ENCODE measurements at places on chromosomes 5 and 9.

GRCh38 chr5:13480834-13481233 lies 463.7 kb downstream of the DNAH5 start:
- DNase-seq = no peak

- DNase-seq = no peak
These were observed 301.1 kb downstream of the NR3C1 start for GRCh38 chr5:143102411-143102810.

GRCh38 chr5:96049398-96050272 lies 88.0 kb upstream of the ELL2 start:
- DNase-seq = no peak

DNA sequence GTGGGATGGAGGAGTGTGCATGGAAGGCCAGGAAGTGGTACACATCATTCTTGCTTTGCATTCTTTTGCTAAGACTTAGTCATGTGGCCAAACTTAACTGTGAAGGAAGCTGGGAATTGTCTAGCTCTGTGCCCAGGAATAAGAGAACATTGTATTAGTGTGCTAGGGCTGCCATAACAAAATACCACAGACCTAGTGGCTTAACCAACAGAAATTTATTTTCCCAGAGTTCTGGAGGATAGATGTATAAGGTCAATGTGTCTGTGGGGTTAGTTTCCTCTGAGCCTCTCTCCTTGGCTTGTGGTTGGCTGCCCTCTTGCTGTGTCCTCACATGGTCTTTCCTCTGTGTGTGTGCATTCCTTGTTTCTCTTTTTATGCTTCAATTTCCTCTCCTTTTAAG lies 32.4 kb downstream of the NNT start:
- no peak for DNase-seq

- no peak for DNase-seq
These were observed 351.2 kb downstream of the MLLT3 start for GRCh38 chr9:20271096-20271495.

GRCh38 chr9:23555851-23556250 lies 270.2 kb downstream of the ELAVL2 start:
- DNase-seq = no peak

DNA sequence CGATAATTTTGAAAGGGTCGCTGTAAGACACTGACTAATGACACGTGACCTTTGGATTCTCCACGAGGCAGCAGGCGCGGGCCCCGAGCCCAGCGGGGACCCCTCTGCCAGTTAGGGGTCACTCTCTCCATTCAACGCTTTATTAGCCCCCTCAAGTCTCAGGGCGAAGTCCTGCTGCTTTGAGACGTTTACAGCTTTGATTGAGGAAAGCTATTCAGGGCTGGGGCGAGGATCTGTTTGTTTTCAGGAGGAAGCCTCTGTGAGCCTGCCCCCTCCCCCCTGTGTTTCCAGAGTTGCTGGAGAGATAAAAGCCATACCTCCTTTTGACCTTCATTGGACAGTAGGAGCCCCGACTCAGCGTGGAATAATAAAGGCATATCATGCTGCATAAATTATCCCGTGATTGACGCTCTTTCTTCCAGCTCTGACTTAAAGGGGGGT lies 31.4 kb upstream of the MSX2 start:
- no peak for DNase-seq

DNA sequence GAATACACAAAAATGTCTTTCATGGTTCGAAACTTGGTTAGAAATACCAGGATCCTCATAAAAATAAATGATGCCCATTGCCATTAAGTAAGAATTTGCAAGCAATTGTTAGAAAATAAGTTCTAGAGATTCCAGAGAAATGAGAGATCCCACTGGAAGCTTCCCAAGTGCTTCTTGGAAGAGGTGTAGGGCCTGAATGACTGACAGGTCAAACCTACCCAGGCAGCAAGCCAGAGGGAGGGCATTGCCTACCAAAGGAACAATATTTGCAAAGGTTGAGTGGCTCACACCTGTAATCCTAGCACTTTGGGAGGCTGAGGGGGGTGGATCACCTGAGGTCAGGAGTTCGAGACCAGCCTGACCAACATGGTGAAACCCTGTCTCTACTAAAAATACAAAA lies 777.0 kb upstream of the WWC1 start:
- DNase-seq = no peak

DNA sequence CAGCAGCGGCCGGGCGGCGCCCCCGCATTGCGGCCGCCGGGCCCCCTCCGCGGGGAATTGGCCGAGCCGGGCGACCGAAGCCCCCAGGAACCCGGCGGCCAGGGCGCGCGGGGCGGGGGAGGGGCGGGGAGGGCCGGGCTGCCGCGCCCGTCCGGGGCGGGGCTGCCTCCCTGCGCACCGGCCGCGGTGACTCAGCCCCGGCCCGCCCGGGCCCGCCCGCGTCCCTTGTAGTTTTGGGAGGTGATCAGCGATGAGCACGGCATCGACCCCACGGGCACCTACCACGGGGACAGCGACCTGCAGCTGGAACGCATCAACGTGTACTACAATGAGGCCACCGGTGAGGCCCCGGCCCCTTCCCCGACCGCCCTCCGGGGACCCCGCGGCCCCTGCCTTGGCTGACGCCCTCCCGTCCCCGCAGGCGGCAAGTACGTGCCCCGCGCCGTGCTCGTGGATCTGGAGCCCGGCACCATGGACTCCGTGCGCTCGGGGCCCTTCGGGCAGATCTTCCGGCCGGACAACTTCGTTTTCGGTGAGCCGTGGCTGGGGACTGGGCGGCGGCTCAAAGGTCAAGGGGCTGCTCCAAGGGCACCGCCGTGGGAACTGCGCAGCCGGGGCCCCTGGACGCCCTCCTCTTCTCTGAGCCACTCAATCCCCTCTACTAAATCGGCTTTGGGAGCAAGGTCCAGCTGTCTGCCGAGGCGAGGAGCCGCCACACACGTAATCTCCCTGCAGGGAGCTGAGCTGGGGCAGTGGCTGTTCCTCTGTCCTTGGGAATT lies 592 bp downstream of the TUBB4B start:
- no peak for DNase-seq

DNA sequence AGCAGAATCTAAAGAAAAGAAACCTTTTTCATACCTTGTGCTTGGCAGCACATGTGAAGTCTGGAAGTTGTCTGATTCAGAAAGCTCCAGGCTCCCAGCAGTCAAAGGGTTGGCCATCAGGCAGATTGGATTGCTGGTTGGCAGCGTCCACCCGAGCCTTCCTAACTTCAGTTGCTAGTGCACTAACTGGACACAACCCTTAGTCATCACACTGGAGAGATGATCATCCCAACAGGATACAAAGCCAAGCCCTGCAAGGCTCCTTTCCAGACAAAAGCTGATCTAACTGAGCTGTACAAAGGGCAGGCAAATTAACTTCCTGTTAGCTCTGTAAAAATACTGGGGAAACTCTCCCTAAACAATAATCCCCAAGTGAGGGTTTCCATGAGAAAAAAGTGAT lies 185.6 kb downstream of the SNX18 start:
- DNase-seq = no peak

DNA sequence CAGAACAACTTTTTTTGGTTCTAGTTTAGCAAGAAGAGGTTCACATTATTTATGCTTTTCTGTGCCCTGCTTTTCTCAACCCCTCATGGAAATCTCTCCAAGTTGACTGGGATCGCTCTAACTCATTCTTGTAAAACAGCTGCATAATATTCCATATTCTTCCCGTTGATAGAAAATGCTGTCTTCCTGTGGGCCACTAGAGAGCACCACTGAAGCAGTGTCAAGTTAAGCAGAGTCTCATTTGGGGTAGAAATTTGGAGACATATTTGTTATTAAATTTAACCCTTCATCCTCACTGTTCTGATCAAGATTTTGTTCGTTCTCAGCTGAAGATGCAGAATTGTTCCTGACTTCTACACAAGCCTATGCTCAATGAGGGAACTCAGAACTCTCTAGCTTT lies 140.1 kb downstream of the CEMIP2 start:
- no peak for DNase-seq

GRCh38 chr5:40220260-40220659 lies 459.5 kb upstream of the PTGER4 start:
- DNase-seq = no peak

GRCh38 chr9:128503870-128504269 lies 649 bp upstream of the GLE1 start:
- no peak for DNase-seq

- no peak for DNase-seq
These were observed 76.7 kb upstream of the CCNG1 start for GRCh38 chr5:163360656-163361055.

- no peak for DNase-seq
These were observed 150.1 kb downstream of the NNT start for GRCh38 chr5:43753069-43753468.

GRCh38 chr5:147893820-147894219 lies 12.5 kb downstream of the C5orf46 start:
- no peak for DNase-seq

DNA sequence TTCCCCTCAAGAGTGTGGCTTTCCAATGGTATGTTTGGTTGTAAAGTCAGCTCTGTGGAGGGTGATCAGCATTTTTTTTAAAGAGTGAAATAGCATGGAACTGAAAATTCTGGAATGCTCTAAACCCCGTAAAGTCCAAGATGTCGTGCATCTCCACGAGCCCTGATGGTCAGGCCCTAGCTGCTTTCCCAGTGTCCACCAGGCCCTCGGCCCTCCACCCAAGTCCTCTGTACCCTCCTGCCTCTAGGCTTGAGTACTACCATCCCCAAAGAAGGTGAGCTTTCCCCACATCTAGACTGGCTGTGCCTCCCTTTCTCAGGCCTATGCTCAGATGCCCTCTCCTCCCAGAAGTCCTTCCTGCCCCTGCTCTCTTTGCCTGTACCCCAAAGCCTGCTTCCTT lies 280.3 kb downstream of the GADD45G start:
- DNase-seq = no peak

DNA sequence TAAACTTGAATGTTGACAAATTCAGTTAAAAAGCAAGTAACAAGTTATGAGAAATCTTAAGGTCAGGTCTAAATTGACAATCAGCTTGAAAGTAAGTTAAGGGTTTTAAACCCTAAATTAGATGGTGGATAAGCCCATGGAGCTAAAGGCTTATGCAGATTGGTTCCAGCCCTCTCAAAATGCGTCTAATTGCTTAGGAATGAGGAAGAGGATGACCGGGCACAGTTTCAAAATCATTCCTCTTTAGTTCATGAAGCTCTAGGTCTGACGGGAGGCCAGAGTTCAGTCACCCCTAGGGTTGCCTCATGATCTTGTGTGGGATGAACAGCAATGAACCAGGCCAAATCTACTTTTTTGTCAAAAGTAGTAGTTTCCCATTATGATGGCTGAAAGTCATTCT lies 75.4 kb downstream of the SLC38A9 start:
- no peak for DNase-seq

DNA sequence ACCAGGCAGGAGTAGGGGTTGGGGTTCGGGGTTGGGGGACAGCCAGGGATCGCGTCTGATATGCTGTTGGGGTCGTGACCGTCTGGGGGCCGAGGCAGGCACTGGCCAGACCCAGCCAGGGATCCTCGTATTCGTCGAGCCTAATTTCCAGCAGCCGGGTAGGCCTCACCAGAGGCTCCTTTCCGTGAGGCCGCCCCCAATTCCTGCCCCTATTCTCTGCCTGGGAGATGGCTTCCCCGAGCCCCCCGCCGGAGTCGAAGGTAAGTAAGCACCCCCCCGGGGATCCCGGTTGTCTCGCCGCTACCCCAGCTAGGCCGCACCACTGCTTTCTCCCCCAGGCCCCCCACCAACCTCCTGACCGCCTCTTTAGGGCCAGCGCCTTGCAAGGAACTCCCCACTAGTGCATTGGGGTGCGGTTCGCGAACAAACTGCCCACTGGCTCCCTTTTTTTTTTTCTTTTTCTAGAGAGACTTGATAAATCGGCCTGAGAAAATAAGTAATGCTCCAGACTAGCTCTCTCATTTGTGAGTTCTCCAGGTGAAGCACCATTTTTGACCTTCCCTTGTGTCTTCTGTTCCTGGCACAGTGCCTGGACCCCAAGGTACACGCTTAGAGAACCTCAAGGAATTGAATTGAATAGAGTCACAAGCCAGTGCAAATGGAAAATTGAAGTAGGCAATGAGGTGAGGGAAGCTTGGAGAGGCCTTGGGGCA lies 435 bp downstream of the ZNF189 start:
- peak; percentile 32 for DNase-seq

- no peak for DNase-seq
These were observed 8.5 kb downstream of the ALG2 start for GRCh38 chr9:99213197-99213596.

- no peak for DNase-seq
These were observed 34.9 kb upstream of the LECT2 start for GRCh38 chr5:135989686-135990085.

- DNase-seq = no peak
These were observed 3.7 kb downstream of the ANXA1 start for GRCh38 chr9:73155377-73155776.

GRCh38 chr9:33136721-33137670 lies 30.1 kb downstream of the B4GALT1 start:
- no peak for DNase-seq

GRCh38 chr9:33638391-33638915 lies 114.4 kb downstream of the ANKRD18B start:
- DNase-seq = no peak

GRCh38 chr5:95959888-95960666 lies 1.6 kb downstream of the ELL2 start:
- DNase-seq = no peak

- DNase-seq = no peak
These were observed 18.0 kb downstream of the OTULINL start for GRCh38 chr5:14599476-14600127.

DNA sequence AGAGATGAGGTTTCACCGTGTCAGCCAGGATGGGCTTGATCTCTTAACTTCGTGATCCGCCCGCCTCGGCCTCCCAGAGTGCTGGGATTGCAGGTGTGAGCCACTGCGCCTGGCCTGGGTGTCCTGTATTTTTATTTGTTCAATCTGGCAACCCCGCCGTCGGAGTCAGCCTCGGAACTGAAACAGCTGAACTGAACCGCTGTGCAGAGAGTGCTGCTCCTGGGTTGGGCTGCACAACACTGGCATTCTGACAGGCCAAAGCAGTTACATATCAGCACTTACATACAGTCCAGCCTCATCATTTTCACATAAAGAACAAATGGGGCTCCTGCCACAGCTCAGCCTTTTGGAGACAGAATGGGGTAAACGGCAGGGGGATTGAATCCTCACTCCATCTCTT lies 185.6 kb downstream of the C9orf50 start:
- no peak for DNase-seq

GRCh38 chr9:92377876-92378275 lies 26.5 kb downstream of the OGN start:
- DNase-seq = no peak

DNA sequence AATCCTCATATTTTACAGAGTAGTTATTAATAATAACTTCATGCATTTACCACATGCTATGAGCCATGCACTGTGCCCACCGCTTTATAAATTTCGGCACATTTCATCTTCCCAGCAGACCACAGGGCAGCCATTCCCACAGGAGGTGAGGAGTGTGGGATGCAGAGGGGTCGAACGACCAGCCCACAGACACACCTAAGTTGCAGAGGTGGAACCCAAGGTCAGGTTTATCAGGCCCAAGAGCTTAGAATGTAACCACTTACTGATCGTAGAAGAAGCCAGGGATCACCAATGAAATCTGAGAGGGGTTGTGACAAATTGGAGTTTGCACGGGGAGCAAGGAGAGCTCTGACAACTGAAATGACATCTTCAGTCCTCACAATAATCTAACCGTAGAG lies 303.0 kb upstream of the MSX2 start:
- DNase-seq = no peak

Data from putamen (tissue), 1 donor.